ENCODE measurements at places on chromosomes 11 and 22.

DNA sequence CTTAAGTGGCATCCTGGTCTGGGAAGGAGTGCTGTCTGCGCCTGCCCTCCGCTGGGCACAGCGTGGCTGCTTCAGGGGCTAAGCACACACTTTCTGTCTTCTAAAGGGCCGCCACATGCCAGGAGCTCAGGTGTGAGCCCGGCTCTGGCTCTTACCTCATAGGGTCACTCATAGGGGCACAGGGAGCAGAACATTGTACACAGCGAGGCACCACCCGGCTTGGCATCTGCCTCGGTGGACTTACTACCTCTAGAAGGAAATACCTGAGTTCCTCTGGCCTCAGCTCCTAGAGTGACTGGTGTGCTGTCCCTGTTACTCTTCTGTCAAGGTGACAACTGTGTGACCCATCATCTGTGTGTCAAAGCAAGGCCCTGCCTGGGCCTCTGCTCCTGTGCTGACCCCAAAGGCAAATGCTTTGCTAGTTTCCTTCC, 13.4 kb downstream of the NEAT1 start:
- peak; percentile 55 for DNase-seq

- no peak for DNase-seq
These were observed 11.3 kb downstream of the DUSP8 start for GRCh38 chr11:1560649-1561251.

DNA sequence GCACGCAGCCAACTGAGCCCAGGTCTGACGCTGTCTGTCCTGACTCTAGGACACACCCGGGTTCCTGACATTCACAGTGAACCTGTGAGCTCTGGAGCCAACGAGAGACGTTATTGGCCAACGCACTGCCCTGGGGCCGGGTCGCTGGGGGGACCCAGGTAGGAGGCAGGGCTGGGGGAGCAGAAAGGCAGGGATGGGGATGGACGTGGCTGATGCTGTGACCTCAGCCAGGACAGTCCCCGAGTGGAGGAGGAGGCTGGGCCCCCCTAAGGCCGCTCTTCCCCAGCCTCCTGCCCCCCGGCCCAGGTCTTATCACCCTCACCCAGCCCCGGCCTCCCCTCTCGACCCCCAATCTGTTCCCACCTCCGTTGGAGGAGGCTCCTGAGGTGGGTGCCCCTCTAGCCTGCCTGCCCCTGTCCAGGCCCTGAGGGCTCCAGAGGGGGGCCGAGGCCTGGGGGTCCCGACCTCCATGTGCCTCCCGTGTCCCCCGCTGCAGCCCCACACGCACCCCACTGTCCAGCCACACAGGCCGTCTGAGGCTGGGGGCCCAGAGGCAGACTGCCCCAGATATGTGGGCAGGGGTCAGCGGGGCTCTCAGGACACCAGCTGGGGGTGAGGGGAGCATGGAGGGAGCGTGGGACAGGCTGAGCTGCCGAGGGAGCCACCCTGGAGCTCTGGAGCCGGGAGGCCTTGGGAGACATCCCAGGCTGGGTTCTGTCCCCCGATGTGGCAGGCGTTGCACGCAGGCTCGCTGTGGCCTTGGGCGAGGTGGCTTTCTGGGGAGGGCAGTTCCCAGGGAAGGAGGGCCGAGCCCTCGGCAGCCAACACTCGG, 29.2 kb upstream of the MUC5AC start:
- DNase-seq = no peak

DNA sequence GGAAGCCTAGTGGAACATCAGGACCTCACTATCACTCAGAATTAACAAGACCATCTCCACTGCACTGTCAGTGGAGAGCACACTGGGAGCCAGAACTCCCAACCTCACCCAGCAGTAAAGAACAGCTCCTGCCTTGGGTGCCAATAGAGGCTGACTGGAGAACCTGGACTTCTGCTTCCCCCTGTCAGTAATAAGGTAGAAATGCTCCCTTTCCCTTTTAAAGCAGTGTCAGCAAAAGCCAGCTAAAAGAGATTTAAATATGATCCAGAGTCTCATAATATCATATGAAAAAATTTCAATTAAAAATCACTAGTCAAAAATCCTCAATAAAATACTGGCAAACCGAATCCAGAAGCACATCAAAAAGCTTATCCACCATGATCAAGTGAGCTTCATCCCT, 82.8 kb downstream of the SPATA19 start:
- no peak for DNase-seq

DNA sequence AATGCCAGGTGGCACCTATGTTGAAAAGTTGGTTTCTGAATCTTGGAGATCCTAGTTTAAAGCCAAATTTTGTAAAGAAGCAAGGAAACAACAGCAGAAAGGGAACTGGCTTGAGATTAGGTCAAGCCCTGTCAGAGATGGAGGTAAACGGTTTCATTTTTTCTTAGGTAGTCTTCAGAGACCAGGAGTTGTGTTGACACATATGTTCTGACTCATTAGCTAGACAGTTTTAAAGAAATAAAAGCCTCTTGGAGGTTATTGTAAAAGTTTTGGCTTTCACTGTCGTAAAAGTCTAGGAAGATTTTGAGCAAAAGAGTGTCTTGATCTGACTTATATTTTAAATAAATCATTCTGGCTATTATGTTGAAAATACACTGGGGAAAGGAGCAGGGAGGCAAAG, 151.5 kb upstream of the CTSC start:
- DNase-seq = no peak

- no peak for DNase-seq
These were observed 3.2 kb downstream of the EIF3L start for GRCh38 chr22:37852418-37852817.

GRCh38 chr22:22397875-22398524, 110.5 kb downstream of the ZNF280B start:
- no peak for DNase-seq

DNA sequence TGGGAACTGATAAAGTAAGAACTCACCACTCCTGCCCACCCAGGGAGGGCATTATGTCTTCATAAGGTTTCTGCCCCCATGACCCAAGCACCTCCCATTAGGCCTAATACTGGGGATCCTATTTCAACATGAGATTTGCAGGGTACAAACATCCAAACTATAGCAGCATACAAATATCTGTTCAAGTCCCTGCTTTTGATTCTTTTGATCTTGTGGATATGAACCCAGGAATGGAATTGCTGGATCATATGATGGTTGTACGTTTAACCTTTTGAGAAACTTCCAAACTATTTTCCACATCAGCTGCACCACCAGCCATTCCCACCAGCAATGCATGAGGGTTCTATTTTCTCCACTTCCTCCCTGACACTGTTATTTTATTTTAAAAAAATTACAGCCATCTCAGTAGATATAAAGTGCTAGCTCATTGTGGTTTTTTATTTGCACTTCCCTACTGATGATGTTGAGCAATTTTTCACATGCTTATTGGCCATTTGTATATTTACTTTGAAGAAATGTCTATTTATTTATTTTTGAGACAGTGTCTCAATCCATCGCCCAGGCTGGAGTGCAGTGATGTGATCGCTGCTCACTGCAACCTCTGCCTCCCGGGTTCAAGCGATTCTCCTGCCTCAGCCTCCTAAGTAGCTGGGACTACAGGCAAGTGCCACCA, 7.1 kb upstream of the ATG16L2 start:
- no peak for DNase-seq

GRCh38 chr11:128374026-128374425, 213.3 kb downstream of the ETS1 start:
- DNase-seq = no peak

DNA sequence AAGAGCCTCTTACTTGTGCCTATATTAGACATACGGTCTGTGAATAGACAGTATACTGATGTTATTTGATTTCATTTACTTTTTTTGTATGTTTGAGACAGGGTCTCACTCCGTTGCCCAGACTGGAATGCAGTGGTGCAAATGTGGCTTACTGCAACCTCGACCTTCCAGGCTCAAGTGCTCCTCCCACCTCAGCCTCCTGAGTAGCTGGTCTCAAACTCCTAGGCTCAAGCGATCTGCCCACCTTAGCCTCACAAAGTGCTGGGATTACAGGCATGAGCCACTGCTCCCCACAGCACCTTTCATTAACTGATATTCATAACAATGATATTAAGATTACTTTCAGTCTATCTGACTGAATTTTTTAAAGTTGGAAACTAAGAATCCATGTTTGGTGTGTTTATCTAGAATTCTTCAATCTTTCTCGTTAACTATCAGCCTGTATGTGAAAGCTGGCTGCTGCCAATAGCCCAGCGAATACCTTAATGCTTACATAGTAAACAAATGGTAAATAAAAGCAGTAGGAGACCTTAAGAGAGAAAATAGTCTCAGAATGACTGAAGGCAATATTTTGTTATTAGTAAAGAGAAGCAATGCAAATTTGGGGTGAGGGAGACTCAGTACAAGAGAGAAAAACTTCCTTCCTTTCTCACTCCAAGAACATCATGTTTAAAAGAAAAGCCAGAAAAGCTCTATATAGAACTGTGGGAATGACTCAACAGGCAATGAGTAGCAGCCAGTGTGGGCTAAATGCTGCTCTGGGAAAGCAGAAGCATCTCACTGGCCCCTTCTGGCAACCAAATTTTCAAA, 101.9 kb downstream of the MRTFA start:
- DNase-seq = no peak

DNA sequence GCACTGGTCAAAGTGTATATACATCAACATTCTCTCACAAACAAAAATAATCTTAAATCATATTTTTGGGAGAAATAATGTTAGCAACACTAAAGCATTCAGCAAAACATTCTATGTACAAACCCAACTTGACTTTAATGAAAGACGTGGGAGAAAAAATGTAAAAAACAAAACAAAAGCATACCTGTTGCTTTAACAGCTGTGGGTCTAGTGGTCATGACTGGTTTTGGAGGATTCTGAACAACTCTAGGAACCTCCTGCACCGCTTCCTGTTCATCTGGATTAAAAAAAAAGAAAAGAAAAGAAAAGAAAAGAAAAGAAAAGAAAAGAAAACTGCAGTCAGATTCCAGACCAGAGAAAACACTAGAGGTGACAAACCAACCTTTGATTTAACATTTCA, 2.1 kb downstream of the FNBP4 start:
- DNase-seq = no peak

Data from sciatic nerve (tissue), 2 donors.